Left ventricle myocardium inferior (tissue), 1 donor: ENCODE measurements at places on chromosomes 3 and 15. TPM values are rescaled to one million over a fixed set of nuclear protein-coding genes. Genes with fewer than 3 reads are reported as not detected.

FILIP1L gene
- total RNA-seq = 84.9 TPM

ANKRD63 gene
- not detected for total RNA-seq

CFAP20DC gene
- not detected for total RNA-seq

AMT gene
- total RNA-seq = 29.0 TPM

CAPN3 gene
- 6.0 TPM for total RNA-seq

CAV3 gene
- 31.6 TPM for total RNA-seq

GRCh38 chr3:140151321-140151720 lies 216.3 kb downstream of the CLSTN2 start:
- no peaks in the 10 kb centered on the region for H3K4me1 ChIP-seq
- no peaks in the 10 kb centered on the region for H3K27me3 ChIP-seq
- H3K36me3 ChIP-seq = no peaks in the 10 kb centered on the region
- no peak for DNase-seq

DNA sequence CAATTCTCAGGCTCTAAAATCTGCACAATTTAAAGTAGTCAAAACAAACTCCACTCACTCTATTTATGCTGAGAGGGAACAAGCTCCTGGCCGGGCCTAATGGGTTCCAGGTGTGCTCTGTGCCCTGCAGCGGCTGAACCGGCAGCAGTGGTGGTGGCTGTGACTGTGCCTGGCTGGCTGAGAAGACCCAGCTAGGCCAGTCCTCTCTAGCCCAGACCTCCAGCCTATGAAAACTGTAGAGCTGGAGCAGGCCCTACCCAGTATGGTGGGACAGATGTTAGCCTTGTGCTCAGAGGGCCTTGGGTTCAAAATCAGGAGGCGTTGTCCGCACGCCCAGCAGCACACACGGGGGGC lies 37.0 kb downstream of the EPHB3 start:
- peaks cover 13% of the 10 kb centered on the region for H3K27me3 ChIP-seq
- H3K4me1 ChIP-seq = peaks cover 40% of the 10 kb centered on the region
- no peak overlapping the region for H3K4me3 ChIP-seq
- H3K27ac ChIP-seq = peak overlapping the region; percentile 80

- H3K4me1 ChIP-seq = no peaks in the 10 kb centered on the region
- peak overlapping the region; percentile 47 for H3K27ac ChIP-seq
- H3K4me3 ChIP-seq = peak overlapping the region; percentile 41
These were observed 19.2 kb downstream of the SLC15A2 start for GRCh38 chr3:121913305-121913990.

- no peaks in the 10 kb centered on the region for H3K36me3 ChIP-seq
- no peak overlapping the region for H3K27ac ChIP-seq
- peaks cover 3% of the 10 kb centered on the region for H3K27me3 ChIP-seq
- H3K4me3 ChIP-seq = no peak overlapping the region
- H3K4me1 ChIP-seq = no peaks in the 10 kb centered on the region
- DNase-seq = no peak
These were observed 168.0 kb downstream of the SHOX2 start for GRCh38 chr3:157938154-157938779.

DNA sequence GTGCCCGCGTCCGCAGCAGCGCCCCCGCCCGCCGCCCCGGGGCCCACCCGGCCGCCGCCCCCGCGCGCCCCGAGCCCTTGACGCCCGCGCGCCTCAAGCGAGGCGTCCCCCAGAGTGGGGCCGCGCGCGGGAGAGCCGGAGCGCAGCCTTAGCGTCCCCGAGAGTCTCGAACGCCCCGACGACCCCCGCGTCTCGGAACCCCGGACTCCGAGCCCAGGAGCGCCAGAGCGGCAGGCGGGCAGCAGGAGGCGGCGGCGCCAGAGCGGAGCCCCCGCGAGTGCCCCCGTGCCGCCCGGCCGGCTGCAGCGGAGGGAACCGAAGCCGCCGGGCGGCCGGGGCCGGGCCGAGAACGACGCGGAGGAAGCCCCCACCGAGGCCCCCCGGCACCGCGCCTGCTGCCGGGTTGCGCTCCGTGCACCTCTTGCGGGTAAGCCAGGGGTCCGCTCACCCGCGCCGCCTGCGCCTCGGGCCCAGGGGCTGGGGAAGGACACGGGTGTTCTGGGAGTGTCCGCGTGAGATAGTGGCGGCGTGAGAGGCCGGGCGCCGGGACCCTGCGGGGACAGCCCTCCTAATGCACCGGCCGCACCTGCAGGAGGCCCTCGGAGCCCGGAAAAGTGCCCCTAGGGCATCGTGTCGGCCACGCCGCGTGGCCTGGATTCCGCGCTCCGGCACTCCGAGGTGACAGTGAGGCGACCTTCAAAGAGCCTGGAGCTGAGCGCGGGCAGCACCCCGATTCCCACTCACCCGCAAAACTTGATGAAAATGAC lies 52.0 kb upstream of the ULK4 start:
- H3K4me3 ChIP-seq = peak overlapping the region; percentile 80
- no peaks in the 10 kb centered on the region for H3K36me3 ChIP-seq
- peak; percentile 60 for DNase-seq
- H3K27me3 ChIP-seq = no peaks in the 10 kb centered on the region
- H3K4me1 ChIP-seq = peaks cover 60% of the 10 kb centered on the region

DNA sequence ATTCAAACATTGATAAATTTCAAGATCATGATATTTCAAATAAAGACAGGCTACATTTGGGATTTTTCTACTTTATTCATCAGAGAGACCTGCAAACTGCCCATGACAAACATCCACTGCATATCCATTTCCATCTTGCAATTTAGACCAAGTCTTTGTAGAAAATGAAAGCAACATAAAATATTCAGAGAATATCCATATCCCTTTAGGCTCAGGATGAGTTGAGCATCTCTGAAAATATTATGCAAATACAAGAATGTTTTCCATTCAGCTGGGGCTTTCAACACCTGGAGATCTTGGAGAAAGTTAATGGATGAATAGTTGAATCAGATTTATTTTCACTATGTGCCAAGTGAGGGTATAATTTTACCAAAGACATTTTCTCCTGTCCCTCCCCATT lies 103.4 kb downstream of the TUSC7 start:
- no peak overlapping the region for H3K4me3 ChIP-seq
- H3K27me3 ChIP-seq = no peaks in the 10 kb centered on the region
- H3K27ac ChIP-seq = no peak overlapping the region
- H3K4me1 ChIP-seq = no peaks in the 10 kb centered on the region
- no peak for DNase-seq
- H3K36me3 ChIP-seq = no peaks in the 10 kb centered on the region

DNA sequence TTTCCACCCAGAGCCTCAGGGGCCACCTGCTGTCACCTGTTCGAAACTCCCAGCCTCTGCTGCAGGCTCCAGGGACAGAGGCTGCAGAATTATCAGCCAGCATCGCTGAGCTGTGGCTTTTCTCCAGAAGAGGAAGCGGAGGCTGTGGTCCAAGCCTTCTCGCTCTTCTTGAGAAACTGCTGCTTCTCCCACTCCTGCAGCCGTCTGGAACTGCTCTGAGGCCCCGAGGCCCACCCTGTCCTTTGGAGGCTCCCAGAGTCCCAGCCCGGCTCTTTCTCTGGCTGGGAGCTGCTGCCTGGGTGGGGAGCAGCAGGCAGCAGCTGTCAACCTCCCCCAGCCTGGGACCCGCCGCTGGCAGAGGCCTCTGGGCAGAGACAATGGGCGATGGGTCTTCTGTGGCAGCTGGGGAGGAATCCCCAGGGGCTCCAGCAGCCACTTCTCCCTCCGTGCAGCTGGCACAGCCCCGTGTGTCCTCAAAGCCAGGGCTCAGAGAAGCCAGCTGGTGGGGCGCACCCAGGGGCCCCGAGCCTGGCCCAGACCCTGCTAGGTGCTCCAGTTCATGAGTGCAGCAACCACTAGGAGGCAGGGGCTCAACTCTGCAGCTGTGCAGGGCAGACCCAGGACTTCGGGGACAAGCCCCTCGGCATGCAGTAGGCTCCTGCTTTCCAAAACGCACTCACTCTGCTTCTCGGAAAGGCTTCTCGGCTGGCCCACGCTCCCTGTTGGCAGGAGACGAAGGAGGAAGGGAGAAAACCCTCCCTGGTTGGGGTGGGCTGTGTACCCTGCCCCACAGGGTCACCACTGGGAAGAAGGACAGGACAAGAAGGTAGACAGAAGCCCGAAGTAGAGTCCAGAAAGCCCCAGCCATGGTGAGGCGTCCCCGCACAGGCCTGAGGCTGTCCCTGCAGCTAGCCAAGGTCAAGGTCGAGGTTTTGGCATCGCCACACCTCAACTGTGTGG lies 49.9 kb upstream of the FURIN start:
- no peaks in the 10 kb centered on the region for H3K27me3 ChIP-seq
- H3K4me3 ChIP-seq = no peak overlapping the region
- peak; percentile 29 for DNase-seq
- H3K27ac ChIP-seq = peak overlapping the region; percentile 64
- no peaks in the 10 kb centered on the region for H3K36me3 ChIP-seq
- H3K4me1 ChIP-seq = peaks cover 21% of the 10 kb centered on the region

GRCh38 chr15:25208735-25209134 lies 230.1 kb downstream of the UBE3A start:
- H3K4me3 ChIP-seq = no peak overlapping the region
- no peak for DNase-seq
- H3K4me1 ChIP-seq = no peaks in the 10 kb centered on the region

GRCh38 chr3:62911526-62911925 lies 36.3 kb upstream of the CADPS start:
- no peak overlapping the region for H3K4me3 ChIP-seq
- no peak overlapping the region for H3K27ac ChIP-seq

- H3K4me1 ChIP-seq = no peaks in the 10 kb centered on the region
- no peak for DNase-seq
- H3K27me3 ChIP-seq = no peaks in the 10 kb centered on the region
- H3K36me3 ChIP-seq = no peaks in the 10 kb centered on the region
These were observed 31.2 kb downstream of the SLC22A14 start for GRCh38 chr3:38313263-38313662.

GRCh38 chr15:81492969-81493645 lies 119.1 kb upstream of the TMC3 start:
- DNase-seq = no peak
- H3K36me3 ChIP-seq = no peaks in the 10 kb centered on the region
- H3K4me3 ChIP-seq = no peak overlapping the region
- no peaks in the 10 kb centered on the region for H3K4me1 ChIP-seq

- H3K27ac ChIP-seq = no peak overlapping the region
- no peak for DNase-seq
- H3K4me3 ChIP-seq = no peak overlapping the region
- no peaks in the 10 kb centered on the region for H3K27me3 ChIP-seq
- peaks cover 22% of the 10 kb centered on the region for H3K4me1 ChIP-seq
These were observed 147.5 kb upstream of the PDZRN3 start for GRCh38 chr3:73772076-73772886.
